ENCODE measurements at places on chromosomes 12 and 14.

- DNase-seq: no peak
These were observed 94.3 kb downstream of the OTX2 start for GRCh38 chr14:56715938-56716337.

DNA sequence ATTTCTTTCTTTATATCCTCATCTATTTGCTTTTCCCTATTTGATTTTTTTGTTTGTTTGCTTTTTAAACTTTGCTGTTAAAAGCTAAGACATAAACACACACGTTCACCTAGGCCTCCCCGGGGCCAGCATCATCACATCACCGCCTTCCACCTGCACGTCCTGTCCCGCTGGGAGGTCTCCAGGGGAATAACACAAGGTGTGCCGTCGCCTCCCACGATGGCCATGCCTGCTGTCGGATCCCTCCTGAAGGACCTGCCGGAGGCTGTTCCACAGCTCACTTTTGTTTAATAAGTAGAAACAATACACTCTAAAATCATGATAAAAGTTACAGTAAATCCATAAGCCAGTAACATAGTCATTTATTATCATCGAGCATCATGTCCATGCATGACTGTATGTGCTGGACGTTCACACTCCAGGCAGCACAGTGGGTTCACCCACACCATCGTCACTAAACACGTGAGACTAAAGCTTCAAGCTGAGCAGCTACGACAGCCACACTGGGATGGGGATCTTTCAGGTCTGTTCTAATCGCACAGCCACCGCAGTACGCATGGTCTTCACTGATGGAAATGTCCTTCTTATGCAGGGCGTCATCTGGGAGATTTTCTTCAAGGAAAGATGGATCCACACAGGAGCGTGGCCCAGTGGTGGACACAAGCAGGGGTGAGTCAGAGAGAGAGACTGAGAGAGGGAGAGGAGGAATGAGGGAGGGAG, 3.6 kb downstream of the RIMBP2 start:
- no peak for DNase-seq

GRCh38 chr12:130128790-130129735, 33.2 kb upstream of the FZD10 start:
- no peak for DNase-seq

- no peak for DNase-seq
These were observed 3.9 kb downstream of the KDM2B start for GRCh38 chr12:121576851-121577391.

- DNase-seq: no peak
These were observed 14.3 kb upstream of the FBXL14 start for GRCh38 chr12:1608713-1609119.

DNA sequence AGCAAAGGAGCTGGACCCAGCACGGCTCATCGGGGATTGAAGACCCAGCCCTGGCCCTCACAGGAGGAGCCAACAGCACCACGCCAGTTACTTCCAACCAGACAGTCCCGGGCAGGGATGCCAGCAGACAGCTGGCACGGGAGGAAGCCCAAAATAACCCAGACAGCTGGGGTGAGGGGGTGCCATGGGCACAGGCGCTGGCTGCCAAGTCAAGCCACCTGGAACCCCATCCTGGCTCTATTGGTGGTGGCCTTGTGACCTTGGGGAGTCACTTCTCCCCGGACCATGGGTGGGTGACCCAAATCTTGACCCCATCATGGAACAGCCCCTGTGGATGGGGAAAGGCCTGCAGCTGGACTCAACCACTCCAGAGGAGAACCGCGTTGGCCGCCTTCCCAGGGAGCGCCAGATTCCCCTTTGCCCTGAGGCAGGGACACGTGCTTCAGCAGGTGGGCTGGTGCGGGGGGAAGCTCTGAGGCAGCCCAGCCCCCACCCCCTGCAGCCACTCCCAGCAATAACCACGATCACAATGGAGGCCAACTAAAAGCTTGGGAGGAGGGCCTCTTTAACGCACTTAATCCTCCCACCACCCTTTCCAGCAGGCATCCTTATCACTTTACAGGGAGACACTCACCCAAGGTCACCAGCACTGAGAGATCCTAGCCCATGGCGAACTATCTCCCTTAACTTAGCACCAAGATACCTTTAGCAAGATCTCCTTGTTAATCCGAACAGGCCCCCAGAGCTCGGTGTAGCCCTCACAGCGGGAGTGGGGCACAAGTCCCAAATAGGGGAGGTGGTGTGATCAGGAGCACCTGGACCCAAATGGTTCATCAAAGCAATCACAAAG, 4.7 kb upstream of the RHOF start:
- DNase-seq: no peak
